ENCODE measurements at places on chromosomes 3 and 15. TPM values are rescaled to one million over a fixed set of nuclear protein-coding genes. Genes with fewer than 3 reads are reported as not detected.

Gene SAMD7
- not detected for total RNA-seq

Gene SPINT1
- total RNA-seq: 118 TPM

Gene CELSR3
- 1.7 TPM for total RNA-seq

Gene KIF23
- total RNA-seq: 15.4 TPM

DNA sequence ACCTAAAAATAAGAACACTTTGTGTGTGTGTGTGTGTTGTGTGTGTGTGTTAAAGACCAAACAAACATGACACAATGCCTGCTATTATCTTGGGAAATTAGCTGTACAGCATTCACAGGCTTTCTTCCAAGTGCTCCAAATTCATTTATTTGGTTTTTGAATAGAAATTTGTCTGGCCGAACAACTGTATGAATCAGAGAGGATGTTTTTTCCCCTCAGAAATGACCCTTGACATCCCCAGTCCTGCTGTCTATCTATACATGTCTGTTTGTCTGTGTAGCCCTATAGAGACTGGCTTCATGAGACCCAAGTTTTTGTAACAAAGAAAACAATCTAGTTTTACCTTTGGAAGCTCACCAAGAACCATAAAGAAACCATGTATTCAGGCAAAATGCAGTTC lies 549.8 kb downstream of the NSUN3 start:
- no peak overlapping the region for H3K27ac ChIP-seq
- DNase-seq: no peak
- no peaks in the 10 kb centered on the region for H3K4me1 ChIP-seq
- no peaks in the 10 kb centered on the region for H3K27me3 ChIP-seq

GRCh38 chr15:67812241-67812644 lies 13.1 kb upstream of the SKOR1 start:
- peaks cover 14% of the 10 kb centered on the region for H3K27me3 ChIP-seq
- peaks cover 5% of the 10 kb centered on the region for H3K36me3 ChIP-seq
- no peak overlapping the region for H3K4me3 ChIP-seq
- no peak for DNase-seq
- no peaks in the 10 kb centered on the region for H3K4me1 ChIP-seq
- no peak overlapping the region for H3K27ac ChIP-seq

GRCh38 chr15:78404125-78404524 lies 33.9 kb upstream of the IREB2 start:
- H3K4me1 ChIP-seq: no peaks in the 10 kb centered on the region
- DNase-seq: no peak
- H3K4me3 ChIP-seq: no peak overlapping the region
- H3K36me3 ChIP-seq: no peaks in the 10 kb centered on the region
- peaks cover 4% of the 10 kb centered on the region for H3K27me3 ChIP-seq

DNA sequence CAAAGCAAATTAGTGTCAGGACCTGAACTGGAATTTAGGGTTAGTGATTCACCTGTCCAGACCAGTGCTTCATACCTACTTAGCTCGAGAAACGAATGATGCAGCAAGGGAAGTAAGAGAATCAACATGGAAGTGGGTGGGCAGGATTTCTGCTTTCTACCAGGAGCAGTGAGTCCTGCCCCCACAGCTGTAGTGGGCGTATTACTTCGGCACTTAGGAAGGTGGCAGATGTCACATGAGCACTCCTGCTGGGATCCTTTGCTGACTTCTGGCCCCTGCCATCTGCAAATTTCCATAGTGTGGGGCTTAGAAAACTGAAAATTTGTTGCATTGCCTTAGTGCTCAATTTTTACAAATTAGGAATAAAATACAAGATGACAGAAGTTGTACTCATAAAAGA lies 31.2 kb downstream of the RYR3 start:
- H3K27me3 ChIP-seq: no peaks in the 10 kb centered on the region
- H3K36me3 ChIP-seq: no peaks in the 10 kb centered on the region
- H3K4me1 ChIP-seq: no peaks in the 10 kb centered on the region
- no peak overlapping the region for H3K4me3 ChIP-seq

DNA sequence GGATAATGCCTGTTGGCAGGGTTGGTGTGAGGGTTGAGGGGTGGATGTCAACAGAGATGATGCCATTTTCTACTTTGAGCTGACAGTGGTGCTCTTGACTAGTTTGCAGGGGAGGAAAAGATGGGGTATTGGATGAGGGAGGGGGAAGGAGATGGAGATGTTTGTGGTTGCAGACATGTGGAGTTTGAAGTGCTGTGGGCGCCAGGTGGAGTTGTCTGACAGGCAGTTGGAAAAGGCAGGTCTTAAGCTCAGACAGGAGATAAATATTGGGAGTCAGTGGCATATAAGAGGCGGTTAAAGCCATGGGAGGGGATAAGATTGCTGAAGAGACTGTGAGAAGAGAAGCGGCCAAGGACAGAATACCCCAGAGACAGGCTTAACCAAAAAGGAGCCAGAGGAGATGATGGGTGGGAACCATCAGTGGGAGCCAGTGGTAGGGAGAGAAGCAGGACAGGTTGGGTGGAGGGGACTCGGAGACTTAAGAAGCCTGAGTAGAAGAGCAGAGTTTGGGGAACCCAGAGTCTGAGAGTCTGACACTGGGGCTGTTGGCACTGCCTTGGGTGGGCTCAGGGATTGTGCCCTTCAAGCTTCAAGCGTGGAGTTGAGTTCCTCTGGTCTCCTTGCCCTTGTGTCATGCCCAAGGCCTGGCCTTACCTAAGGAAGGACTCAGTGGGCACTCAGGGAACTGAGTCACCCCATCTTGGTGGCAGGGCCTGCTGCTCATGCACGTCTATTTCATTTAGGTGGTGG lies 13.9 kb downstream of the COPG1 start:
- peaks cover 63% of the 10 kb centered on the region for H3K36me3 ChIP-seq
- no peaks in the 10 kb centered on the region for H3K4me1 ChIP-seq
- H3K27me3 ChIP-seq: no peaks in the 10 kb centered on the region
- no peak overlapping the region for H3K4me3 ChIP-seq
- DNase-seq: no peak

DNA sequence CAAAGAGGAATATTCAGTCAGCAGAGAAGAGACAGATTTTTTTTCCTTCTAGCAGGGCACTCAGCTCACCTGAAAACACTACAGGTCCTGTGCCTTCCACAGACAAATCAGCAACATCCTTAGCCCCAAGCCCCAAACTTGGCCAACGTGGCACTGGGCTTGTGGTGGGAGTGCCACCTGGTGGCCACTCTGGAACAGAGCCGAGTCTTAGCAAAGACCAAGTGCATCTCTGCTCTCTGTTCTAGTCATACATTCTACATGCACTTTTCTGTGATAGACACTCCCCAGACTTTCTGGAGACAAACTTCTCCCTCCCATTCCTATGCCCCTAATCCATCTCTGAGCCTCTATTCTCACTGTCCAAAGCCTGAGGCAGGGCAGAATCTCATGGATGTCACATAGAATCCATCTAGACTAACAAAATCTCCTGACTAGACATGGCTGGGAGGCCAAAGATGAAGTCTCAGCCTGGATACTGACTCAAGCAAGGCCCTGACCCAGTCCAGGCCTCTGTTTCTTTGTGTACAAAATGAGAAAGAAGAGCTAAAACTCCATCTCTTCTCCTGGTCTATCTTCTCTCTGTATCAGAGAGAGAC lies 5.1 kb upstream of the SEMA7A start:
- no peak overlapping the region for H3K27ac ChIP-seq
- H3K4me3 ChIP-seq: no peak overlapping the region

DNA sequence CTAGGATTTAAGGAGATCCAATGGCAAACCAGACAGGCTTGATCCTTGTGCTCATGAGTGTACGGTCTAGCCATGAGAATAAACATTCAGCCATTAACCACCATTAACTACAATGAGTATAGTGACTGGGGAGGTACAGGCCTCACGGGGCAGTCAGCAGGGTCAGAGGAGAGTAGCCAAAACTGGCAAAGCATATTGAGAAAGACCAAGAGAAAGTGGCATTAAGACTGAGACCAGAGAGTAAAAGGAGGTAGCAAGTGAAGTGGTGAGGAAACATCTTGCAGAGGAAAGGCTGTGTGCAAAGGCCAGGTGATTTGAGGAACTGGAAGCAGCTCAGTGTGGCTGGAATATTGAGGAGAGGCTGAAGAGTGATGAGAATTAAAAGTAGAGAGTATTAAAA lies 407.2 kb upstream of the LMCD1 start:
- H3K27me3 ChIP-seq: no peaks in the 10 kb centered on the region
- no peak overlapping the region for H3K4me3 ChIP-seq
- H3K27ac ChIP-seq: no peak overlapping the region
- H3K4me1 ChIP-seq: no peaks in the 10 kb centered on the region

Measured in lung (tissue), 17 donors.